ENCODE measurements at places on chromosomes 11 and 22.

GRCh38 chr11:64765851-64766665, 6.3 kb upstream of the PYGM start:
- no peak for DNase-seq

DNA sequence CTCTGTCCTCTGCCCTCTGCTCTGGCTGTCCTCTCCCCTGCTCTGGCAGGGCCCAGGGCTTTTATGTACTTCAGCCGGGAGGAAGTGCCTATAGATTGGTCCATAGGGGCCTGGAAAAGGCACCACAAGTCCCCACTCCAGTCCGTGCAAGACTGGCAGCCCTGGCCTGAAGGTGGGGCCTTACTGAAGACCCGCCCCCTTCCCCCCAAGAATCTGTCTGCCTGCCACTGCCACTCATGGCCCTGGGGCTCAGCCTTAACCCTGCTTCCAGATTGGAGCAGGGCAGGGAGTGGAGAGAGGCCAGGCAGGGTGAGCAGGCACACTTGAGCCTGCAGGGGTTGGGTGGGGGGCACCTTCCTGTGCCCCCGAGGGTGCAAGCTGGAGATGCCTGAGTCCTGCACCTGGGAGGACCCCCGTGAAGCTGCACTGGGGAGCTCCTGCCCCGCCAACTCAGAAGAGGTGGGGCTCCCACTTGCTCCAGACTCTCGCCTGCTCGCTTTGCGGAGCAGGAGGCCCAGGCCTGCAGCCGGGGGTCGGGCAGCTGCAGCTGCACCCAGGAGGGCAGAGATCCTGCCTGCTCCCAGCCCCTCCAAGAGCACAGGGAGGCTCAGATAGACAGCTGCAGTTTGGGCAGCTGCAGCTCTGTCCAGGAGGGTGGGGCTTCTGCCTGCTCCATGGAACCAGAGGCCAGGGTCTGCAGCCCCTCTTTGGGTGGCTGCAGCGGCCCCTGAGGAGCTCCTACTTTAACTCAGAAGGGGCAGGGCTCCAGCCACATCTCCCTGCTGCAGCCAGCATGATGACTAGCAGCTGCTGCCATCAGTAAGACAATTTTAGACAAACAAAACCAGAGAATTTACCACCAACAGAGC, 51.0 kb upstream of the SC5D start:
- no peak for DNase-seq

DNA sequence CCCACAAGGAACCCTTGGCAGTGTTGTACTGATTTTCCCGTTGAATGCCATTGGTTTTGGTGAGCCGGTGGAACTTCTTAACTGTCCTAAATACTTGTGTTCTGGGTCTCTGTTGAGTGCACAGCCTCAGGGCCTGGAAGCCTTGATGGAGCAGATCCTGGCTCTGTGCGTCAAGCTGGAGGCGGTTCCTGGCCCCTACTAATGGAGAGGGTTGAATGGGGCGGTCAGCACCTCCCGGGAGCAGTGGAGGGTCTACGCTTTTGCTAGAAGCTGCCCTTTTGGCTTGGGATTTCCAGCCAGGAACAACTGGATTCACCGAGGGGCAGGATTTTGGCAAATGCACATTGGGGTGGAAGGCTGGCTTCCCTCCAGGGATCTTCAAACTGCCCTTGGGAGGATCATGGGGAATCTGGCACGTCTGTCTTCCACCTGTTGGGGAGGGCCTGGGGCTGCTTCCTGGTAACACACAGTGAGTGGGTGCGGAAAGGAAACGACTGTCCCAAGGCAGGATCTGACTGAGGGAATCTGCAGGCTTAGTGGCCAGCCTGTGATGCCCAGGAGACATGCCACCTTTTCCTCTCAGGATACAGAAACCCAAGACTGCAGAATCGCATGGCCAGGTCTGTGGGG, 6.9 kb upstream of the OSBPL5 start:
- no peak for DNase-seq

- DNase-seq, result no peak
Measured at GRCh38 chr11:120660024-120660565, 148.5 kb downstream of the GRIK4 start.

DNA sequence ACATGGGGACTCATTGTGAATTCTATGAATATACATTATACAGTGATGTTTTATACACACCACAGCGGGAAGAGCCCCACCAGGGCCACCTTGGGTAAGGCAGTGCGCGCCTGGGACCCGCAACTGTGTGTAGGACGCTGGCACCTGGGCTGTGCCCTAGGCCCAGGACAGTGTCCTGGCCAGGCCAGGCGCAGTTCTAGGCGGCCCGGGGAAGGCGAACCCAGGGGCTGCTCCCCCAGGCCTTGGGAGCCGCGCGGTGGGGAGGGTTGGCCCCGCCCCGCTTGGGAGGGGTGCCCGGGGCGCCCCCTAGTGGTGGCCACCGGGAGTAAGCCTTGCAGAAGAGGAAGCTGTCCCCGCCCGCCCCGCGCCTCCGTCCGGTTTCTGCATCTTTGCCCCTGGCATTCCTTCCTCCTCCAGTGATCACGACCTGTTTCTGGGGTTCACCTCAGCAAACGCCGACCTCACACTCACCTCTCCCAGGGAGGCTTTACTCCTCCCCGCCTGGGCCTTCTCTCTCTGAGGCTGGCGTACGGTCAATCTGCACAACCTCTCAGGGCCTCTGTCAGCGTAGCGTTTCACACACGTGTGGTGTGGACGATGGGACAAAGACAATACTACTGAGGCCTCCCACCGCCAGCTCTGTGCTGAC, 9.5 kb upstream of the EHD1 start:
- DNase-seq, result peak; percentile 33

GRCh38 chr22:44158816-44159215, 21.9 kb upstream of the PARVG start:
- no peak for DNase-seq

DNA sequence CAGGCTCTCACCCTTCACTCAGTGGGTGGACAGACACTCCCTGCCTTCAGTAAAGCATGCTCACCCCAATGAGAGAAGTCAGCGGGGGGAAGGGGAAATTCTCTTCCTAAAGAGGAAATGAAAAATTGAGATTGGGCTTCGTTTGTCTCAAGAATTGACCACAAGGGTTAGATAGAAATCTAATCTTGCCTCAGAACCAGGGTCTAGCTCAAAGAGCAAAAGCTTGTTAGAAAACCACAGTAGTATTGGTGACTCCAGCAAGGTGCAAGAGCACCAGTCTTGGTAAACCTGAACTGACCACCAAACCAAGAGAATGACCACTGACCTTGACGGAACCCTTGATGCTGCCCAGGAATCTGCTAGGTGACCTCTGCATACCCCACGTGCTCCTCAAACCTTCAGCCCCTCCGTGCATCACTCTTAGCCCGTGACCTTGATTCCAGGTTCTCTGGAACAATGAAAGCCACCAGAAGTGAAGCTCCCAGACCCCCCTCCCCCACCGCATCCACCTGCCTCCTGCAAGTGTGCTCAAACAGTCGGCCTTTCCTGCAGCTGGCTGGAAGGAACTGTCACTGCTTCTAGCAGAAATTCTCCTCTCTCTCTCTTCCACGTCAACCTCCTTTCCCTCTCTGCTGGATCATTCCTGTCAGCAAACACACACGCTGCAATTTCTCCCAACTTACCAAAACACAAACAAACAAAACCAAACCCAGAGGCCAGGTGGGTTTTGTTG, 3.1 kb upstream of the TMA7B start:
- DNase-seq, result no peak

GRCh38 chr11:102831489-102832440, 11.6 kb downstream of the MMP3 start:
- no peak for DNase-seq

- DNase-seq, result no peak
Measured at GRCh38 chr11:2824851-2825250, 60.7 kb downstream of the CDKN1C start.

DNA sequence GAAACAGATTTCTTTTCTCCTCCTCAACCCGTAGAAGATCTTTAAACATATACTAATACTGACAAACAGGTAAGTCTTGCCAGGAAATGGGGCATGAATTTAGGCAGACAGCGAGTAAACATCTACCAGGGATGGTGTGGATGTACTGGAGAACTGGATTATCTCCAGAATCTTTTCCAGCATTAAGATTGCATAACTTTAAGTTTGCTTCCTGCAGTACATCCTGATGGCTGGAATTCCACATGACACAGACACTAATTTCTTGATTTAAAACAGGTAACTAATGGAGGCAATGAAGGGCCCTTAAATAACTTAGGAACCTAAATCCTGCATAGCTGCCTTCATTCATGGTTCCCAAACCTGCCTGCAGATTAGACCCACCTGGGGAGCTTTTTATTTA, 40.7 kb downstream of the JHY start:
- no peak for DNase-seq

DNA sequence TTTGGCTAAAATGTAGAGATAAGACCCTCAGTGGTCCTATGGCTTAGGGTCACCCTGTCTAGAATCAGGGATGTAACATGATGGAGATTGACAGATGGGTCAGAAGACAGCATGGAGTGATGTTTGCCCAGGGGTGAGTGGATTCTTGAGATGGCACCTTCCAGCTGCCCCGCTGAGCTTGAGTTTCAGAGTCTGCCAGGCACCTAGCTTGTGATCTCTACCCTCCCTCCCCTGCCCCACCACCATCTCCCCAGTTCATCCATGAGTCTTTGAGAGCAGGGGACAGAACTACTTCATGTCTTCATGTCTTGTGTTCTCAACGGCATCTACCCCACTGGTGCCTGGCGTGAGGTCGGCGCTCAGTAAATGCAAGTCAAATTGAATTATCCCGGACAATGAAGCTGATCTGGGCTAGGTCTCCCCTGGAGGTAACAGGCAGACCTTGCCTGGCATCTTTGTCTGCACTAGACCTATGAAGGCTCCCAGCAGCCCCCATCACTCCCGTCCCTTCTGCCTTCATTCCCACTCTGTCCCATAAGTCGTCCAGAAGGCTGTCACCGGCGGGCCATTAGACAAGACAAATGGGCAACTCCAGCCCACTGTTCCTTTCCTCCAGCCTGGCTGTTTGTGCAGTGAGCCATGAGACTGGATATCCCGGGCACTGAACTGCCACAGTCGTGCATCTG, 239.2 kb upstream of the TBCEL start:
- DNase-seq, result no peak
